ENCODE measurements at places on chromosomes 6 and 20.

DNA sequence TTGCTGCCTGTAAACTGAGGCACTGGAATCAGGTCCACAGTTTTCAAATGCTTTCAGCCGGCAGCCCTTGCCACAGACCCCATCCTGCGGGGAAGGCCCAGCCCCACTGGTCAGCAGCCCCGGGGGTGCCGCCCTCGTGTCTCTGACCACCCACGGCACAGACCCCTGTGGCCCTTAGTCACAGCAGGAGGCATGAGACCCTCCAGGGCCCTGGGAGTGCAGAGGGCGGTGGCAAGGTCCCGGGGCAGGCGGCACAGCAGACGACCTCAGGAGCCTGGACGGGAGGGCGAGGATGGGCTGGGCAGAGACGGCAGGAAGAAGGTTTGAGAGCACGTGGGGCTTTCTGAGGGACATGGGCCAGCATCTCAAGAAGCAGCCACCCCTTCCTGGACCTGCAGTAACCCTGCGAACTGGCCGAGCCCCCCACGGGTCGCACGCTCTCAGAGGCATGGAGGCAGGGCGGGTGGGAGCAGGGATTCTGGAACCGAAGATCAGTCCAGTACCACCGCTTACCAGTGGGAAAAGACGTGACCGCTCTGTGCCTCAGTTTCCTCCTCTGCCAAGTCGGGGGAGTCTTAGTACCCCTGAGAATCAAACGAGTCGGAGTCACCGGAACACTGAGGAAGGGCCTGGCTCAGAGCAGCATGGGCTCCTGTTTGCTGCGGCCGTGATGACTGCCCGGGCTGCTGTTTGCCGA is 140.7 kb downstream of the TAF4 start:
- no peak for DNase-seq

- no peak for DNase-seq
Observed at GRCh38 chr6:106659859-106660258, 30.5 kb downstream of the QRSL1 start.

GRCh38 chr6:130913120-130913519 is 85.9 kb downstream of the SMLR1 start:
- DNase-seq, result no peak

- no peak for DNase-seq
Observed at GRCh38 chr20:62494537-62494936, 18.7 kb upstream of the GATA5 start.

DNA sequence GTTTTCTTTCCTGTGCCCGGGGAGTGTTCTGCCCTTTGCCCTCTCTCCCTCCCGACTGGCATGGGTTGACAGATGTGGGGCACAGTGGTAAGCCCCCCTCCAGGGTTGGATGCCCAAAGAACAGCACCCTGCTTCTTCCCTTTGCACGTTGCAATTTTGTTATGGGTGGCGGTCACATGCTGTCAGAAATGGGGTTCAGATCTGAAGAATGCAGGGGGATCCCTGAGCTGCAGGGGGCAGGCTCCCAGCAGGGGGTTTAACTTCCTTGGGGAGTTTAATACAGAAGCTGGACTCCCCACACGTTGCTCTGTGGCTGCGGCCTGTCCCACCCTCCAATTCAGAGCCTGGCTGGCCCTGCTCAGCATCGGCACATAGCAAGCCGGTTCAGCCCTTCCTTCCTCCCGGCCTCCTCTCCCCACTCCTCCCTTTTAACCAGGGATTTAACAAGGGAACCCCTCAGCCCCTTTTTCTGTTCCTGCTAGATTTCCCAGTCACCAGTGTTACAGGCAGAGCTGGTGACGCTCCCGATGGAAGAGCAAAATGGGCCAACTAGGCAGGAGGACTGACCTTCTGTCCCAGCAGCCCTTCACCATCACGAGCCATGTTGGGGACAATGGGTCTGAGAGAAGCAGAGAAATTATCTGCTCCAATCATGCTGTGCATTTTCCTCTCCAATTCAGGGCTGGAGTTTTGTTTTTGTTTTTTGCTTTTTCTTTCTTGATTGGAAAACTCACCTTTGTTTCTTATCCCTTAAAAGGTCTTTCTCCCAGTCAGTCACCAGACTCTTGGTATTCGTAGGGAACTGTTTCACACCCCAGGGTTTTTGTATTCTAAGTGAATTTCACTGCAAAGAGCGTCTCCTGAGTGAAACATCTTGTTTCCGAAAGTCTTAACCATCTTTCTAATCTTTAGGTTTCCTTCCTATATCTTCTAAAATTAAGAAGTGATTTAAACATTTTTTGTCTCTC is 6.8 kb downstream of the FOXF2 start:
- DNase-seq, result no peak

GRCh38 chr20:13037727-13038126 is 29.0 kb downstream of the SPTLC3 start:
- DNase-seq, result no peak

DNA sequence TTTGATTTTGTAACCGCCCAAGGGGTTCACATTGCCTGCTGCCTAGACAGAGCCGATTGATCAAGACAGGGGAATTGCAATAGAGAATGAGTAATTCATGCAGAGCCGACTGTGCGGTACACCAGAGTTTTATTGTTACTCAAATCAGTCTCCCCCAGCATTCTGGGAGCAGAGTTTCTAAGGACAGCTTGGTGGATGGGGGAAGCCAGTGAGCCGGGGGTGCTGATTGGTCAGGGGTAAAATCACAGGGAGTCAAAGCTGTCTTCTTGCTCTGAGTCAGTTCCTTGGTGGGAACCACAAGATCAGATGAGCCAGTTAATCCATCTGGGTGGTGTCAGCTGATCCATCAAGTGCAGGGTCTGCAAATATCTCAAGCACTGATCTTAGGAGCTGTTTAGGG is 60.0 kb upstream of the EZR start:
- DNase-seq, result no peak

- no peak for DNase-seq
Observed at GRCh38 chr20:58246346-58246745, 17.9 kb upstream of the ANKRD60 start.

GRCh38 chr20:58313396-58313795 is 3.9 kb downstream of the RAB22A start:
- DNase-seq, result no peak

DNA sequence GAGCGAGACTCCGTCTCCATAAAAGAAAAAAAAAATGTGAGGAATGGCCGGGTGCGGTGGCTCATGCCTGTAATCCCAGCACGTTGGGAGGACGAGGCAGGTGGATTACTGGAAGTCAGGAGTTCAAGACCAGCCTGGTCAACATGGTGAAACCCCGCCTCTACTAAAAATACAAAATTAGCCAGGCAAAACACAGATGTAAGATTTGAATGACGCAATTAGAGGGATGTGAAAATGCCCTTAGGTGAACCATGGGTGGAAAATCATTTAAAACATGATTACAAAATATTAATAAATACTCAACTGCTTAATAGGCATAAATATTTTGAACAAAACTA is 20.9 kb downstream of the COL9A3 start:
- peak; percentile 5 for DNase-seq

GRCh38 chr6:11331111-11331510 is 98.6 kb upstream of the NEDD9 start:
- DNase-seq, result no peak

DNA sequence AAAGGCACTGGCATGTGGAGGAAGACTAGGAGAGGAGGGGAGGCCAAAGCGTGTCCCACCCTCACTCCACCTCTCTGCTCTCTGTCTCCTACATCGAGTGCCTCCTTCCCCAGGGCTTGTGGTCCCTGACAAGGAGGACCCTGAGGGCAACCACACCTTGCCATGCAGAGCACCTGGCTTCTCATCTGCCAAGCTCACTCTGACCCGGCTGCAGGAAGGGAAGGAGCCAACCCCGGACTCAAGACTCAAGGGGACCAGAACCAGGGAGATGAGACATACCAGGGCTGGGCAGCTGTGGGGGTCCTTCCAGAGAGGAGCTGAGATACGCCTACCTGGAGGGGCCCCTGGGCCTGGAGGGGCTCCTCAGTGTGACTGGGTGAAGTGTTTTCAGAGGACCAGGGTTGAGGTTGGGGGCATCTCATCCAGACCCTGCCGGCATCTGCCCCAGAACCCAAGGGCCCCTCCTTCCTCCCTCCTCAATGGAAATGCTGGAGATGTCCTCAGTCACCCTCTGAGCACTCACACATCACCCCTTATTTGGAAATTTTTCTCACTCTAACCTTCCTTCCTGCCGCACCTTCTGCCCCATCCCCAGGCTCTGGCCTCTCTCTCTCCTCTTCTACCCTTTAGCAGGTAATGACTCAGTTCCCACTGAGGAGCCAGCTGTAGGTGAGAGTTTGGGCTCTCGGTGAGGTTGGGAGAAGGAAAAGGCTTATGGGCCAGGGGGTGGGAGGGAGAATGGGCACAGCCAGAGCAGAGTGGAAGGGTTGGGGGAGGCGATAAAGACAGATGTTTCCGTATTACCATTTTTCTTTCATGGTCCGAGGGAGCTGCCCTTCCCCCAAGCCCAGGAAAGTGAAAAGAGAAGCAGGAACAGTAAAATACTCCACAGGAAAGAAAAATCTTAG is 32.0 kb upstream of the POU5F1 start:
- no peak for DNase-seq

GRCh38 chr6:7541175-7542064 is at the start of gene DSP:
Gene DSP, plus strand, starts transcription at chr6:7541671. Its CDS starts 245 bp downstream, at chr6:7541916.
- DNase-seq, result peak; percentile 58

Measured in adrenal gland (tissue), 19 donors.